T47D (cell line): ENCODE measurements at places on chromosomes 2 and 18.

DNA sequence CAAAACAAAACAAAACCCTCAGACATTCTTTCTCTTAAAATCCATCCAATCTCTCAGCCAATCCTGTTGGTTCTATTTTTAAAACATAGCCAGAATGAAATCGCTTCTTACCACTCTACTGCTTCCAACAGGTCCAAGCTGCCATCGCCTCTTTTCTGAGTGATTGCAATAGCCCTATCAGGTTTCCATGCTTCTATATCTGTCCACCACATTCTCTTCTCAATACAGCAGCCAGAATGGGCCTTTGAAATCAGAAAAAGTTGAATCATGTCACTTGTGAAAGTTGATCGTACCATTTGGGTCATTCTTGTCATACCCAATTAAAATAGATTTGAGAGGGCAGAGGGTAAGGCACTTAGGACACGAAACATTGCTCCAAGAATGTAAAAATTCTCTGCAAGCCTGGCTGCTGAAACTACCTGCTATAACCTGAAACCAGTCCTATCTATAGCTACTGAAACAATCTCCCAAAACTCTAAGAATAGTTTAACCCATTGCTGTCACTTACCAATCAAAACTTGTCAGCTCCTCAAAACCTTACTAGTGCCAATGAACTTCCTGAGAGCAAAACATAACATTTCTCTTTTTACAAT is 3.3 kb upstream of the MTLN start:
- no peak for DNase-seq

DNA sequence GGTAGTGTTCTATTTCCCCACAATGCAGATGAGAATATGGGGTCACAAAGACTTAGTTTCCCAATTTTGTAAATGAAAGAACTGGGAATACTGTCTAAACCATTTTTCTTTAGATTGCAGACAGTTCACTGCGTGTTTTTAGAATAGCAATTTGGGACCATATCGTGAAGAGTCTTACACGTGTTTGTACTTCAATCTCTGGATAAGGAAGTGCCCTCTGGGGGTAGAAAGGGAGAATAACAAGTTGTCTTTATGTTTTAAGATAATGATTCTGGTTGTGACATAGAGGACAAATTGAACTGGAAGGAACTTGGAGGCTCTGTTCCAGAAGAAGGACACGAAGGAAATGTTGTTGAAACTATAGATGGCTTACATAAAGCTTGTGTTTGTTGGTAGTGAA is 457.7 kb downstream of the CBLN2 start:
- DNase-seq, result no peak

GRCh38 chr2:195026261-195026660 is 630.8 kb upstream of the SLC39A10 start:
- DNase-seq, result no peak

GRCh38 chr2:164542581-164543021 is 78.7 kb downstream of the GRB14 start:
- DNase-seq, result peak; percentile 49

DNA sequence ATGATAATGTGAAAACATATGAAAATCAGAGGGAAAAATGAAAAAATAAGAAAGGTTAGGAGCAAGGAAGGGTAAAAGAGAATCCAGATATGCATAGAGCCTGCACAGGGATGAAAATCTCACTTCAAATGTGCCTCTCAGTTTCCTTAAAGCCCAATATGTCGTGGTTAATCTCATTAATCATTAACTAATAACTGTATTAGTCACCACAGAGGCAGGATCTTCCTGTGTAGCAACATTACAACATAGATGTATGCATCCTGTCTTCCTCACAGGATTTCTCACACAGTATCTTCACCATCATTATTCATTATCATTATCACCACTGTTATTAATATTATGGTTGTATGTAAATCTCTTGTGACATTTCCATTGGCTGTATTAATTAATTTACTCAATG is 361.2 kb upstream of the SOX11 start:
- no peak for DNase-seq

- DNase-seq, result no peak
Observed at GRCh38 chr18:65752625-65753325, 2.0 kb downstream of the CDH7 start.

- DNase-seq, result no peak
Observed at GRCh38 chr2:74037379-74037860, 52.7 kb downstream of the TET3 start.
